ENCODE measurements at places on chromosomes 12 and 14.

GRCh38 chr14:50943943-50944646, at the start of gene PYGL:
PYGL (minus strand) TSS chr14:50944483; CDS start chr14:50944403, 80 bp downstream.
- no peak for DNase-seq

DNA sequence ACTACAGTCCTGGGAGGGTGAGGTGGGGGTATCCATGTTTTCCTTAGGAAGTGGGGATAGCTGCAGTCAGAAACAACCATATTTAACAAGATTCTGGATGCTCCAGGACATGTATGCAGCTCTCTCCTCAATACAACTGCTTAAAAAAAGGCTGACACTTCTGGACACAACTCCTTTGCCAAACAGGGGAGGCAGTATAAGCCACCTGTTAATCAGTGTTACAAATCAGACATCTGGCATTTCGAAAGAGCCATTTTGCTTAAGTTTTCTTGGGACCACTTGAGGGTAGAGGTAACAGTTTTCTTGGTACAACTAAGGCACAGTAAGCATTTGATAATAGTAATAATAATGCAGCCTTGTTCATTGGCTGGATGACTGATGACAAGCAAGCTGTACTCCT, 47.1 kb downstream of the RPGRIP1 start:
- no peak for DNase-seq

DNA sequence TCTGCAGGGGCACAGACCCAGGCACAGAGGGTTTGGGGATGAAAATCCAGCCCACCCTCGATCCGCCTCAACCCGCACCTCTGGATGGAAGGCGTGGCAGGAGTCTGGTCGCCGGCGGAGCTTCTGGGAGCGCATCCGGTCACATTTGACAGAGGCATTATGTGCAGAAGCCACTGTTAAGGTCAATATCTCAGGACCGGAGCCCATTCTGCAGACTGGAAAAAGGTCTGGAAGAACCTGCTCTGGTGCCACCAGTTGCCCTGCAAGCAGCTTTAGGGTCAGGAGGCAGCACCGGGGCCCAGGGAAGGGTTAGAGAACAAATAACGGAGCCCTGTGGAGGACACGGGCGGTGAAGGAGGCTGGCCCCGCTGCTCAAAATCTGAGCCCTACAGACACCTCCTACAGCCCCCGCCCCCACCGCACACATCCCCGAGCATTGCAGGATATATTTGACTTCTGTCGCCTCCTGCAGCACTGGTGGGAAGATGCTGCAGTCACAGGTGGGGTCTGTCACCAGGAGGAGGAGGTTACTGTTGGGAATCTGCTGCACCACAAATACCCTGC, 25.1 kb upstream of the LRTM2 start:
- no peak for DNase-seq

DNA sequence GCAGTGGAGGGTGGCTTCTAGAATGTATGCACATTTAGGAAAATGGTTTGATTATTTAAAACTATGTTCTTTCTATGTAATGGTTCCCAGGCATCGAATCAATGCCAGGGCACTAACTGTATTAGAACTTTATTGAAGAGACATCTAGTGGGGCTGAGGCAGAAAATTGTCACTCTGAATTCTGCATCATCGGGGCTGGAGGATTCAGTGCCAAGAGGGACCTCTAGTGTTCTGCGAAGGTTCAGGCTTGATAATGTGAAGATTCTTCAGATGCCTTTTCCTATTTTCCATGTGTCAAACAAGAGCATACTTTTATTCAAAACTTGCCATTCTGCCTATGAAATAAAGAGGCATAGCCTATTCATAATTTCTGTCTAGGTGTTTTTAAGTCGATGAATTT, 146.3 kb downstream of the CAND1 start:
- no peak for DNase-seq

- DNase-seq: no peak
These were observed 28.8 kb downstream of the YEATS4 start for GRCh38 chr12:69388371-69388770.

GRCh38 chr12:132363661-132364347, 34.4 kb upstream of the GALNT9 start:
- no peak for DNase-seq

- no peak for DNase-seq
These were observed 670 bp downstream of the CCNB1IP1 start for GRCh38 chr14:20332431-20332787.

- no peak for DNase-seq
These were observed 183.1 kb downstream of the TMTC3 start for GRCh38 chr12:88325076-88325815.

GRCh38 chr12:123519141-123520001, 14.1 kb downstream of the RILPL1 start:
- no peak for DNase-seq

DNA sequence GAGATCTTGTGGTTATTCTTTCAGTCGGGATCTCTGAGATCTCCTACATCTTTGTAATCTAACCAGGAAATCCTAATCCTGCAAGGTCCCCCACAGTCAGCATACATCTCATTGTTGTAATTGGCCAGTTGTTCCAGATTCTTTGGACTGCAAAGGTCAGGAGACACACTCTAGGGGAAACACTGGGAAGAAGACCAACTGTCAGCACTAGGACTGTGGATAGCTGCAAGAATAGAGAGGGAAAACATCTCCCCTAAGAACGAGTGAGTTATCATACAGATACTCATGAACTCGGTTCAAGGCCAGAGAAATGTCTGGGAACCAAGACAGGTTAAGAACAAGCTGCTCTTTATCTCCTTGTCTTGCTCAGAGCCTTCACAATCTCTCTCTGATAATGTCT, 217.9 kb upstream of the TMPO start:
- no peak for DNase-seq

DNA sequence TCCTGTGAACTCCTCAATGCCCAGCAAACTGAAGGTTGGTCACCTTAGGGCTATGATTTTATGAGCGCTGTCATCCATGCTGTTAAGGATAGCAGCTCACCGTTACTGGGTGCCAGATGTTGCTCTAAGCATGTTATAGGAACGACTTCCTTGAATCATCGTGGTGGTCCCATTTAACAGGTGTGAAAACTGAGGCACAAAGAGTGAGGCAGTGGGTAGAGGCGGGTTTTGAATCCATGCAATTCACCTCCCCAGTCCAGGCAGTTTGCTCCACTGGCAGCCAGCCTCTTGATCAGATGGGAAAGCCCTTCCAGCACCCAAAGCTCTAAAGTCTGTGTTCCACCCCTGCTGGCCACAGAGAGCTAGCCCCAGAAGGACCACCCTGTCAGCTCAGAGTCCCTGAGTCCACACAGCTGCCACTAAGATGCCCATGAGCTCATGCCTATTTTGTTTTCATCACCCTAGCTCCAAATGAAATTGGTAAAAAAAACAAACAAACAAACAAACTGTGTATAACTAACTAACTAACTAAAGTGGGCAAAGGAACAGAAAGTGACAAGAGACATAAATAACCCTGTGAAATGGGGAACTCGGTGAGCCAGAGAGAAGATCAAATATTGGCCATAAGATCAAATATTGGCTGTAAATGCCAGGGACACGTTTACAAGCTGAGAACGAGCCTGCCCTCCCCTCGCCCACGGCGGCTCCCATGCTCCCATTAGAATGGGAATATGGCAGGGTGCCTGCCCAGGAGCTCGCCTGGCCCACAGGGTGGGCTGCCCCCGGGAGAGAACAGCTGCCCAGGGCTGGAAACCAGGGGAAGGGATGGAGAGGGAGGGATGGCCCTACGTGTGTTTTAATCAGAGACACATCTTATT, 72.3 kb upstream of the RFLNA start:
- no peak for DNase-seq

DNA sequence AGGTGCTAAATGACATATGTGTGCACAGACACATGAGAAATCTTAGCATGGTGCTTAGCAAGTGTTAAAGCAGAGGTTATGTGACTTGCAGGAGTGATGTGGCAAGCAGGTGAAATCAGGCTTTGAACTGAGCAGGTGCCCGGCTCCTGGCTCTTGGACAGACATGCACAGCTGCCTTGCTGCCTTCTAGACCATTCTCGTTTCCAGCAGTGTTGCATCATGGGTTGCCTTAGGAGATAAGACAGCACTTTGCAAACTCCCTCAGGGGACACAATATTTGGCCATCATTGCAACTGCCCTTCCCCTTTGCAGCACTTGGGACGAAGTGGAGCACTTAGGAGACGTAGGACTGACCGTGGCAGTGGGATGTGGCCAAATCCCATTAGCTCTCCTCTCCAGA, 17.2 kb upstream of the GSC start:
- no peak for DNase-seq

- no peak for DNase-seq
These were observed 949.2 kb downstream of the GALC start for GRCh38 chr14:87043667-87044200.

- no peak for DNase-seq
These were observed 79.6 kb downstream of the NCOR2 start for GRCh38 chr12:124487834-124488165.
